Effector memory CD8-positive, alpha-beta T cell (primary cell): ENCODE measurements at places on chromosomes 7 and 10.

- peaks cover 4% of the 10 kb centered on the region for H3K4me1 ChIP-seq
- DNase-seq, result no peak
- H3K27ac ChIP-seq, result no peak overlapping the region
- no peak overlapping the region for H3K4me3 ChIP-seq
- no peaks in the 10 kb centered on the region for H3K36me3 ChIP-seq
- peaks cover 3% of the 10 kb centered on the region for H3K27me3 ChIP-seq
These were observed 185.7 kb upstream of the AUTS2 start for GRCh38 chr7:69412331-69413146.

- peak overlapping the region; percentile 78 for H3K4me3 ChIP-seq
- DNase-seq, result peak; percentile 79
- H3K27ac ChIP-seq, result peak overlapping the region; percentile 97
These were observed 24.4 kb upstream of the PPIF start for GRCh38 chr10:79322616-79323543.

DNA sequence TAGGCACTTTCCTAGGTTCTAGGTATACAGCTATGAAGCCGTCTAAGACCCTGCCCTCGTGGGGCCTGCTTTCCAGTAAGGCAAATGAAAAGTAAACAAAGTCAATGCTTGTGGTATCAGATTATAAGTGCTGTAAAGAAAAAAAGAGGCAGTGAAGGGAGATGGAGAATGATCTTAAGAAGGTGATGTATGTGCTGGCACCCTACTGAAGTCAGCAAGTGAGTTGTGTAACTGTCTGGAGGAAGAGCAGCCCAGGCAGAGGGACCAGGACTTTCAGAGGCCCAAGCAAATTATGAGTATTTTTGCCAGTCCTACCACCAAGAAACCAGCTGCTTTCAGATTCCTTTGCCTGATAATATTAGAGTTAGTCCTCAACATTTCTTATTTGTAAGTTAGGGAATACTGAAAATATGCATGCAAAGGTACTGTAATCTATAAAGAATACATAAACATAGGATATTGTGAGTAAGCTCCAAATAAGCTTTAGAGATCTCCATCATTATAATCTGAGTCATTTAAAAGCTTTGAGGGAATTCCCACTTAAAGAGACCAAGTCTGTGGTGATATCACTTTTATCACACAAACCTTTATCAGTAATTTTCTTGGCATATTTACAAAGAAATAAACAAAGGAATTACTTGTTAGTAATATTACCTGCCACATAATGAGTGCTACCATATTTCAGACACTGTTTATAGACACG, 329.2 kb upstream of the LRGUK start:
- H3K36me3 ChIP-seq, result peaks cover 5% of the 10 kb centered on the region
- H3K27ac ChIP-seq, result no peak overlapping the region
- H3K4me3 ChIP-seq, result no peak overlapping the region
- H3K27me3 ChIP-seq, result no peaks in the 10 kb centered on the region

GRCh38 chr7:54187886-54188685, 354.1 kb upstream of the VSTM2A start:
- H3K27ac ChIP-seq, result no peak overlapping the region
- no peaks in the 10 kb centered on the region for H3K27me3 ChIP-seq
- no peaks in the 10 kb centered on the region for H3K36me3 ChIP-seq
- DNase-seq, result no peak
- H3K4me1 ChIP-seq, result no peaks in the 10 kb centered on the region

- H3K27me3 ChIP-seq, result no peaks in the 10 kb centered on the region
- no peaks in the 10 kb centered on the region for H3K4me1 ChIP-seq
- H3K27ac ChIP-seq, result no peak overlapping the region
- no peak for DNase-seq
- no peaks in the 10 kb centered on the region for H3K36me3 ChIP-seq
These were observed 63.1 kb upstream of the CACNA2D1 start for GRCh38 chr7:82506702-82507101.

GRCh38 chr7:40490603-40490924, 355.8 kb downstream of the SUGCT start:
- H3K36me3 ChIP-seq, result no peaks in the 10 kb centered on the region
- no peak for DNase-seq
- H3K4me3 ChIP-seq, result no peak overlapping the region

DNA sequence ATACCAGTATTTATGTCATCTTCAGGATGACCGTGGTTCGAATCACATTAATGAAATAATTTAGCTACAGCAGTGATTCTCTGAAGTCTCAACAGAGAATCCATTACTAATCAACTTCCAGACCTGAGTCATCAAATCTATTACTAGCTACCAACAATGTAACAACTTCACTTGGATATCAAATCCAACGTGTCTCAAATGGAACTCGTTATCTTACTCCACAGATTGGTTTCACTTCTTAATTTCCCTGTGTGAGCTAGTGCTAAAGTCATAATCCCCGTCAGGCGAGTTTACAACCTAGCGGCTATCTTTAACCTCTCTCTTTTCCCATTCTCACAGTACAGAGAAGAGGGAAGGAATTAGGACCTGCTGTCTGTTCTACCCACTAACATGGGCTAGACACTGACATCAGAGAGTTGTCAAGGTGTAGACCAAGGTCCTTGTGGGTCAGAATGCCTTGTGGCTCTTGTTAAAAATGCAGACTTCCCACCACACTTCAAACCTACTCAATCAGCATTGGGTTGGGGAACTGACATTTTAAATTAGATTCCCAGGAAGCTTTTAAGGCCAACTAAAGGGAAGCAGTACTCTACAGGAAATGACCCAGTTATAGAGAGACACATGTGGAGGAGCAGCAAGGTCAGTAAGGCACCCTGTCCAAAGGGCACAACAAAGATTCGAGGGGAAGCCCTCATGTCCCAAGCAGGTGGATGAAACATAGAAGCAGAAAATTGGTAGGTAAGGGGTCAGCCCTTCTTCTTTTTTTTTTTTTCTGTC, 57.3 kb upstream of the GSAP start:
- no peak for DNase-seq
- no peak overlapping the region for H3K4me3 ChIP-seq
- no peaks in the 10 kb centered on the region for H3K4me1 ChIP-seq

DNA sequence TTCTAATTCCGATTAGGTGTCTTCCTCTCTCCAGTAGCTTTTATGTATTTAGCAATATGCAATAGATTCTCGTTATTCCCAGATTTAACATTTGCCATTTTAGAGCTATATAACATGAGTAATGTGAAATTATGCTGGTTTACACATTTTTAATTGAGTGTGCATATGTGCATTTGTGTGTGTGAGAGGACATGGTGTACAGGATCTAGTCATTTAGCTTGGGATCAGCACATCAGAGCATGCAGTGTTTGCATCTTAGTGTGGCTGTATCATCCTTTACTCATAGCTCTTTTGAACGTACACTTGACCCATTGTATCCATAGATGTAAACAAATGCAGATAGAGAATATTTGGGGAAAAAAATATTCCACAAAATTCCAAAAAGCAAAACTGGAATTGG, 65.9 kb downstream of the DENND11 start:
- H3K4me3 ChIP-seq, result no peak overlapping the region
- no peaks in the 10 kb centered on the region for H3K4me1 ChIP-seq
- peaks cover 13% of the 10 kb centered on the region for H3K36me3 ChIP-seq
- DNase-seq, result no peak
- no peak overlapping the region for H3K27ac ChIP-seq

GRCh38 chr10:69446650-69447151, 4.6 kb upstream of the TSPAN15 start:
- peaks cover 5% of the 10 kb centered on the region for H3K27me3 ChIP-seq
- no peak overlapping the region for H3K27ac ChIP-seq
- no peak for DNase-seq
- H3K4me3 ChIP-seq, result no peak overlapping the region
- peaks cover 7% of the 10 kb centered on the region for H3K4me1 ChIP-seq

DNA sequence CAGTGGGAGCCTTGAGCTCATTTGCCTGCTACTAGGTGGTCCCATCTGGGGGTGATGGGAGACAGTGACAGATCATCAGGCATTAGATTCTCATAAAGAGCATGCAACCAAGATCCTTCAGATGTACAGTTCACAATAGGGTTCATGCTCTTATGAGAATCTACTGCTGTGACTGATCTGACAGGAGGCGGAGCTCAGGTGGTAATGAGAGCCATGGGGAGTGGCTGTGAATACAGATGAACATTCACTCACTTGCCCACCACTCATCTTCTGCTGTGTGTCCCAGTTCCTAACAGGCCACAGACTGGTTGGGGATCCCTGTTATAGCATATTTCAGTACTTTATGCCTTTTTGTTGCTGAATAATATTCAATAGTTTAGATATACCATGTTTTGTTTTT, 6.6 kb upstream of the UBE2D1 start:
- no peak for DNase-seq
- H3K4me1 ChIP-seq, result no peaks in the 10 kb centered on the region
- peaks cover 6% of the 10 kb centered on the region for H3K27me3 ChIP-seq
- no peak overlapping the region for H3K27ac ChIP-seq
